Activated gamma-delta T cell treated with Interleukin-2 at 50 U/mL for 16 hours (primary cell): ENCODE measurements at places on chromosomes 5 and 9.

DNA sequence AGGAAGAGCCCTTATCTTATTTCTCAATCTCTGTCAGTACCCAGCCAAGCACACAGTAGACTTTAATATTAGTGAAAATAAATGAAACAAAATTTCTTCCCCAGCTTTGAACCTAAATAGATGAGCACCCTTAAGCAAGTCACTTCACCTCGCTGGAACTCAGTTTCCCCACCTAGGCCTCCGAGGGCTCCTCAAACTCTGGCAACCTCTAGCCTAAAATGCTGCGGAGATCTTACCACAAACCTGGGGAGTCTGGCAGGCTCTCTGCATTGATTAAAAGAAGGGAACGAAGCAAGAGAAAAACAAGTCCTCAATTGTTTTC is 326 bp downstream of the RIGI start:
- no peak for DNase-seq

DNA sequence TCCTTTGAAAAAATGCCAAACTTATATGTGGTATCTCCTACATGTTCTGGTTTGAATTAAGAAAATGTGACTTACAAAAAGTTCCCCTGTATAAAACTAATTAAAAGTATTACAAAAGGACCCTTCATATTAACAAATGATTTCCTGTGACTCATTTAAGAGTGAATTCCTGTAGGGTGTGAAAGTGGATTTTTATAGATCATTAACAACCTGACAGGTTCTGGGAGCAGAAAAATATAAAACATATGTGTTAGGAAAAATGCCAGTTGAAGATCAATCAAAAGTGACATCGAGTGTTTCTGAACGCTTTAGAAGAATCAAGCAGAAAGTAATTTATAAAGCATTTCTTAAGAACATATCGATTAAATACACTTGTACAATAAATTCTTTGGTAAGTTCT is 35.5 kb downstream of the CAMK4 start:
- DNase-seq, result no peak

DNA sequence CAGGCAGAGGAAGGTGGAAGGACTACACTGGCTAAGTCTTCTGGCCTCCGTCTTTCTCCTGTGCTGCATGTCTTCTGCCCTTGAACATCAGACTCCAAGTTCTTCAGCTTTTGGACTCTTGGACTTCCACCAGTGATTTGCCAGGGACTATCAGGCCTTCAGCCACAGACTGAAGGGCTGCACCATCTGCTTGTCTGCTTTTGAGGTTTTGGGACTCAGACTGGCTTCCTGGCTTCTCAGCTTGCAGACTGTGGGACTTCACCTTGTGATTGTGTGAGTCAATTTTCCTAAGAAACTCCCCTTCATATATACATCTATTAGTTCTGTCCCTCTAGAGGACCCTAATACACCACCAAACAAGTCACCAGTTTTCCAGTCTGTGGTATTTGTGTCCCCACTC is 9.7 kb upstream of the ANKDD1B start:
- DNase-seq, result no peak

DNA sequence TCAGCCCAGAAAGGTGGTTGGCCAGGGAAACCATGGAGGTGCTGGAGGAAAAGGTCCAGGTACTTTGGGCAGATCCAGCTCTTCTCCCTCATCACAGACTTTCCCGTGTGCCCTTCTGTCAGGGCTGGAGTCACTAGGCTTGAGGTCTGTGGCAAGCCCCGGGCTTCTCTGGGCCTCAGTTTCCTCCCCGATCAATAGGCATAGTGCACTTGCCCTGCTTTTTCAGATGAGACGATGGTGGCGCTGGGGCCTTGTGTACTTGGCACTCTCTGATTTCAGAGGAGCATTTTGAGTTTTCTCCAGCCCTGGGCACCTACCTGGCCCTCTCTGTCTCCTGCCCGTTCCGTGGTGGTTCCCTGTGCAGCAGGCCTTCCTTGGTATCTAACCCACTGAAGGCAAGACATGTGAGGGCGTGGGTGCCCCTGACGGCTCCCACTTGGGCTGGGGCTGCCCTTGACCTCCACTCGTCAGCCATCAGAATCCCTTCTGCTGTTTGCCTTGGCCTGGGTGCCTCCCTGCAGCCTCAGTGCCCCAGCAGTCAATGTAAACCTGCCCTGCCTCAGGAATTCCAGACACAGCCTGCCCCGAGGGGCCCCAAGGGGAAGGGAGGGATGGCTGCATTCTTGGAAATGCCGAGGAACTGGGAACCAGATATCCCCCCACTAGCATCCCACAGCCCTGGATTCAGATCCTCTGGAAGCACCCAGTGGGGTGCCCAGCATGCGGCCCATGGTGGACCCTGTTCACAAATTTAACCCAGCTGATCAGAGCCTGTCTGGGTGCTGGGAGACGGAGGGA is 66.3 kb upstream of the COL5A1 start:
- no peak for DNase-seq

- no peak for DNase-seq
Measured at GRCh38 chr9:92432350-92432749, 8.1 kb upstream of the OMD start.

GRCh38 chr5:174529925-174530681 is 194.3 kb upstream of the MSX2 start:
- DNase-seq, result no peak

GRCh38 chr5:144032375-144032774 is 138.1 kb downstream of the YIPF5 start:
- DNase-seq, result no peak

- DNase-seq, result no peak
Measured at GRCh38 chr5:54743581-54743980, 226.0 kb downstream of the SNX18 start.

- DNase-seq, result no peak
Measured at GRCh38 chr5:43268188-43268820, 44.9 kb downstream of the HMGCS1 start.

- DNase-seq, result no peak
Measured at GRCh38 chr9:109022873-109023272, 9.6 kb upstream of the CTNNAL1 start.

DNA sequence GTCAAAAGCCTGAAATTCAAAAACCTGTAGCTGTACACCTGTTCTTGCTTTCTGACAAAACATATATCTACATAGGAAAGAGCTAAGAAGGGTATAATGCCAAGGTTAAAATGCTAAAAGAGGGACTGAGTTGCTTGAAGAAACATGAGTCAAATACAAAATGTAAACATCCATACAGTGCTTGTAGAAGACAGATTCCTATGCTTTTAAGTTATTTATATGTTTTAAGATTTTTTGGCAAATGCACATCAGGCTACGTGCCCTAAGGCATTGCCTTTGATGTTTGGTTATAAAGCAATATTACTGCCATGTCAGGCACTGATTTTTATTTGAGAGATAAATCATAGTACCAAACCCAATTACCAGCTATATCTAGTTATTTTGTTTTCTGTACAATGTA is 269.0 kb downstream of the EDIL3 start:
- no peak for DNase-seq

DNA sequence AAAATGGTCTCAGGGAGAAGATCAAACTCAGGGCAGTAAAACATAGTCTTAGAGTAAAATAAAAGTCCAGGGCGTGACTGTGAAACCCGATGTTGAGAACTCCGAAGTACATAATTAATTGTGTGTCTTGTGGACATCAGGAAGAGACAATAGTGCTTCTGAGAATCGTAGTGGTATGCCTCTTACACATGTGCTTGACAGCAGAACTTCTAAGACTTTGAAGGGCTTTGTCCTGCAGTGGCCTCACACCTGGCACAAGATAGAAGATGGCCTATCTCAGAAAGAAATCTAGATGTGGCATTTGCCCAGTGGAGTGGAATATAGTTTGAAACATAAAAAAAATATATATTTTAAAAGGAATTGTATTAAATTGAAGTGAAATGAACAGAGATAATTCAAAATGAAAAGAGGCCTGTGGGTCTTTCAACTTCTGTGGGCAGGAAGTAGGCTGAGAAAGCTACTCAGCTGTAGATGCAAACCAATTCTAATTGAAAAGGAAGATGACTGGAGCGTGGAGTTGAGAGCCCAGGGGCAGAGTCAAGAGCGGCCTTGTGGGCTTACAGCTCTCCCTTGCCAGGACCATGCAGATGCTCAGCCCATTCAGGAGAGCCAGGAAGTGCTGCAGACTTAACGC is 468.4 kb downstream of the KDM4C start:
- no peak for DNase-seq

GRCh38 chr9:131727795-131728545 is 11.9 kb downstream of the RAPGEF1 start:
- DNase-seq, result no peak

DNA sequence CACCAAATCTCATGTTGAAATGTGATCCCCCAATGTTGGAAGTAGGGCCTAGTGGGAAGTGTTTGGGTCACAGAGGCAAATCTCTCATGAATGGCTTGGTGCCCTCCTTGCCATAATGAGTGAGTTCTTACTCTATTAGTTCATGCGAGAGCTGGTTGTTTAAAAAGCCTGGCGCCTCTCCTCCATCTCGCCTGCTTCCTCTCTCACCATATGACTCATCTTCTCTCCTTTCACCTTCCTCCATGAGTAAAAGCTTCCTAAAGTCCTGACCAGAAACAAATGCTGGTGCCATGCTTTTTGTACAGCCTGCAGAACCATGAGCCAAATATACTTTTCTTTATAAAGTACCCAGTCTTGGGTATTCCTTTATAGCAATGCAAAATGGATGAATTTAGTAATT is 20.9 kb upstream of the ARHGAP26 start:
- DNase-seq, result no peak

- DNase-seq, result no peak
Measured at GRCh38 chr5:9499498-9499876, 46.4 kb downstream of the SEMA5A start.

DNA sequence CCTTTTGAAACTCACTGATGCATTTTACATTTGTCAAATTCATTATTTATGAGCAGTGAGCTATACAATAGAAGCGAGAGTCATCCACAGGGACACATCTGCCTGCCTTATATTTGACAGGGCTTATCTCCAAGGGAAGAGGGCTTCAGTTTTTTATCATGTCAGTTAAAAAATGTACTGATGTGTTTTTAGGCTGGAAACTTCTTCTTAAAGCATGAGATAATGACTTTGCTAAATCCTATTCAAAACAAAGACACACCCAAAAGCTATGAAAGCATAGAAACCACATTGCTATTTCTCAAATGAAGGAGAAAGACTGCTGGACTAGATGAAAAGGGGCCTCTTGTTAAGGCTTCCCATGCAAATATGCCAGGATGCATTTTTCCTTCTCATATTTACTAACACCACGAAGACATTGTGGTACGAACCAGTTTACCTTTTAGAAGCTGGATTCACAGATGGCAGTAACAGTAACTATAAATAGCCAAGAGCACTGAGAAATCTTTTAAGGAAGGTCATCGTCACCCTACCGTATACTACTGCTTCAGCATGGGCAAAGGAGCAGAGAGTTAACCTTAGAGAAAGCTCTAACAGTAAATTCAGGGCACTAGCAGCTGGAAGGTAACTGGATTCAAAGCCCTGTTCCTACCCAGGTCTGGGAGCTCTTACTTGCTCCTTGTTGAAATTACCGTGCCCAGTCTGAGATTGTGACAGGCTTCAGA is 86.3 kb upstream of the IFNK start:
- no peak for DNase-seq
